ENCODE measurements at places on chromosomes 2 and 18. TPM values are rescaled to one million over a fixed set of nuclear protein-coding genes. Genes with fewer than 3 reads are reported as not detected.

DNA sequence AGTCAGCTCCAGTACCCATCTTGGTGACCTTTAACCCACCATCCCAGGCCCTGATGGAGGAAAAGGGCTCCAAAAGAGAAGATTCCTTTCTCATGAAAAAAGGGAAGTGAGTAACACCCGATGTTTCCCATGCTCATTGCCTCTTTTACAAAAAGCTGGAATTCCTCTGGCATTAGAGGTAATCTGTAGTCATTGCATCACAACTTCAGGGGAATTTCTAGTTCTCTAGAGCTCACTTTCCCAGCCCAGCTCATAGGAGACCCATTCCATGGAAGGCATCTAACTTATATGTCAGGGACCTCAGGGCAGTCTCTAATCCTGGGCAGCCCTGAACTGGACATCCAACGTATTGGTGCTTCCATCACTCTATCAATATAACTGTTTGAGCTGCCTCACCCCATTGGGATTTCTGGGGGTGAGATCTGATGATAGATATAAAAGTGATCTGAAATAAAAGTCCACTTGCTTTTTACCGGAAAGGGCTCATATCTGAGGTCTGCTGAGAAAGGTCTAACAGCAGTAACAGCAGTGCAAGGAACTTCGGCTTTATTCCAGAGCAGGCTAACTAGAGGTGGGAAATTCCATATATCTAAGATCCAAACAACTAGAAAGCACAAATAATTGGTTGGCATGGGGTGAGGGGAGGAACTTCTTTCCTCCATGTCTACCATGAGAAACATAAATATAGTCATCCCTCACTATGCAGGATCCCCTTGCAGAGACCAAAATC lies 106.1 kb downstream of the ETAA1 start:
- DNase-seq: no peak

- no peak for DNase-seq
Measured at GRCh38 chr2:134583997-134584520, 134.7 kb downstream of the TMEM163 start.

DNA sequence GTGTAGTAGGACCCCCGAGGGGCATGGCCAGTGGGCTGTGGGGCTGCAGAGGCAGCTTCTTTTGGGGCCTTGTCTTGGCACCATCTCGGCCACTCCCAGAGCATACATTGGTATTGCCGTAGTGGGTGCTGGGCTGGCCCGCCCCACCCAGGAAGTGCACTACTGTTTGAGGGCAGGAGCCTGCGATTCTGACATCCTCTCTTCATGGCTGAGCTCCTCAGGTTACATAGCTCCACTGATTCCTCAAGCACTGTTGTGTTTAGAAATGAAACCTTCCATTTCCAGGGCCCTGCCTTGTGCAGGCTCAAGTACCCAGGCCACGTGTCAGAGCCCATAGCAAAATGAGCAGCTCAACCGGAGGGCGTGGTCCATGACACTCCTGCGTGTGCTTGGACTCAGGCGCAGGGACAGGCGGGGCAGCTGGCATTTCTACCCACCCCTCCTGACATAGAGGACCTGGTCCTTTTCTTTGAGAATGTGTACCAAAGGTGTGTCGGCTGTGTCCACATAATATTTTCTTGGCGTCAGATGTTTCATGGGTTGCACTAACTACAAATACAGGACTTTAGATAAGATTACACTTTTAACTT lies 67.9 kb downstream of the DGKD start:
- DNase-seq: no peak

DNA sequence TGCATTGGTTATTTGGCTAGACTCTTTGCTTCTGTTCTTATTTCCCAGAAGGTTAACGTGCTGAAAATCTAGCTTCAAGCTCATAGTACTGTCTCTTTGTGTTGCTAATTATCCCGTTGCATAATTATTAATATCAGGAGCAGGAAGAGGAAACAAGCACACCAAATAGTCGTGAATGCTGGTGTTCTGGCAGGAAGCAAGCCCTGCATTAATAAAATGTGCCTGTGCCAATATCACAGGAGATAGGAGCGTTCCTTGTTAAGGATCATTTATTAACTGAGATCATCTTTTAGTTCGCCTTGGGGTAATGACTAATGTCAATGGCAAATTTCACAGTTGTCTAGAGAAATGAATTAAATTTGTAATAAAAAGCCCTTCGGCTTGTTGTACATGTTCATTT lies 893.0 kb upstream of the POU3F3 start:
- DNase-seq: no peak

DNA sequence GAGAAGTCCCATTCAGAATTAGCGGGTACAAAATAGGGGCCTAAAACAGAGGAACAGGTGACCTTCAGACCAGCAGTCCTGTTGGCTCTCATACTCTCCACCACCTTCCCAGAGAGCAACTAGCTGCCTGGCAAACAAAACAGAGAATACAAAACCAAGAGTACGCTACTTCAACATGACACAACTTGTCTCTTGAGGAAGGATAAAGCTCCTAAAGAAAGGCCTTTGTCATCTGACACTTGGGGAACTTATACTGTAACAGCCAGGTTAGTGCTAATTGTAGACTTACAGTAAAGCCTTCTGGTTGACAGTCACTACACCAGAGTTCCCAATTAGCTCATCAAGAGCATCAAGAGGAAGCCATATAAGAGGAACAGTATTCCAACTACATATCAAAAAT lies 282.1 kb upstream of the NT5C1B start:
- DNase-seq: no peak

DNA sequence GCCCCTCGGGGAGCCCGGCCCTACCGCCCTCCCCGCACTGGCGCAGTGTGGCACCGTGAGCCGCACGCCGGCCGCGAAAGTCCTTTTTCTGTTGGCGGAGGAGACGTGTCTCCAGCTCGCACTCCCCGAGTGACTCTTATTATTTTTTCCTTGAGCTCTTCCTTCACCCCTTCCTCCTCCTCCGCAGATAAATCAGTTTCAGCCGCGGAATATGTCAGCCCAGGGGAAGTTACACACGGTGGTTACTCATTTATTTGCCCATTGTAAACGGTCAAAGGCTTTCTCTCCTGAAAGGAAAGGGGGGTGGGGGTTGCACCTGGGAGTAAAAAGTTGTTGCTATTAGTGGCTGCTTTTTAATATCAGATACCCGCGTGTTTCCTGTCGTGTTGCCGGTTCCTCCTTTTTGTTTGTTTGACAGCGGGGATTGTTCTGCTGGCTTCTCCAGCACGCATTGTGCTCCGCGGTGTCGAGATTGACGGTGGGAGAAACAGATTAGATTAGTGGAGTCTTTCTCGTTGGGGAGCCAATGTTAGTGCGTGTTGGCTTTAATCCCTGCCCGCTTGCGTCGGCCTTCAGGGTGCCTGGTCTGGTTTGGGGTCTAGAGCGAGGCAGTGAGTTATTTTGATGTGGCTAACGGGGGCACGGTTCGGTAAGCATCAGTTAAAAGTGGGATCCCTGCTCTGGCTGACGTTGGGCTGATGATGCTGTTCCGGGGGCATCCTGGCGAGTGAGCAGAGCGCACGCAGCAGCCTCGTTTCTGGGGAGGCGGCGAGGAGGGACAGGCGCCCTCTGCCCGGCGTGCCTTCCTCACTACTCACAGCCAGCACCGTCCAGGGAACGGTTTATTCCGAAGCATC lies 1.6 kb downstream of the CRIM1 start:
- no peak for DNase-seq

GRCh38 chr2:200600549-200601225 lies 14.9 kb downstream of the AOX1 start:
- DNase-seq: no peak

DNA sequence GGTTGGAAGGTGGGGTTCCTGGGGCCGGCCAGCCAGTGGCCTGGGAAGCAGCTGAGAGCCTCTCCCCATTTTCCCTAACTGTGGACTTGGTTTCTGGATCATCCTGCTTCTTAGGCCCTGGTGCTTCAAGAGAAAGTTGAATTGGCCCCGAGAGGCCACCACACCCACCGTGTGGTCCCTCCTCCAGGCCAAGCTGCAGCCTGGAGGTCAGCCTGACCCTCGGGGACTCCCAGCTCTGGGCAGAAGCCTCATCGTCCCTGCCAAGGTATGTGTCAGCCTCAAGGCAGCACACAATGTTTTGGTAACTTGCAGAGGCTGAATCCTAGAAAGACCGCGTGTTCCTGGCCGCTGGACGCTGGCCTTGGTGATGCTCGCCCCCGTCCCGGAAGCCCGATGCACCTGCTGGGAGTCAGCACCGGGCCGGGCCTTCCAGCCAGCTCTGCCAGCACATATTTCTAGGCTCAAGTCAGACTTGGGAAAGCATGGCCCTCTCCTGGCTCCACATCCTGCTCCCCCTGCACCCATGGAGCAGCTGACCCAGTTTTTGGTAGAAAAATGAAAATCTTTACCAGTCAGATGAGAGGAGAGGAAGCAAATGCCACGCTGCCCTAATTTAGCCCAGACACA lies 72.6 kb downstream of the ACTR2 start:
- no peak for DNase-seq

CCDC121 gene
- total RNA-seq: 5.6 TPM
